ENCODE measurements at places on chromosomes 12 and 14. TPM values are rescaled to one million over a fixed set of nuclear protein-coding genes. Genes with fewer than 3 reads are reported as not detected.

PTPN21 gene
- 31.3 TPM for total RNA-seq

ALDH2 gene
- total RNA-seq = 23.9 TPM

- no peak for DNase-seq
These were observed 7.2 kb upstream of the CCDC197 start for GRCh38 chr14:93989939-93990338.

DNA sequence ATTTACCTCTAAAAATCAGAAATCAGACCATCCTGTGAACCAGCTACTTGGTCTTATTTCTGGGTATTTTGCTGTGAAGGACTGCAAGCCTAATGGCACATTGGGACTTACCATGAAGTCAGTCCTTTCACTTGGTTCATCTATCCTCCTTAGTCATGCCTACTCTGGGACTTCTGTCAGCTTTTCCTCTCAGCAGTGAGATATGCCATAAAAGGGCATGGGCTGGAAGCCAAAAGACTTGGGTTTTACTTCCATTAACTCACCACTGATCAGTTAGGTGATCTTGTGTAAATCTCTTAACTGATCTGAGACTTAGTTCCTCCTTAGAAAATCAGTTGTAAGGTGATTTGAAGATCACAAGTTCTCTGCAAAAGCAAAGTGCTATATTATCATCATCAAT is 116.5 kb downstream of the PAH start:
- DNase-seq = no peak

DNA sequence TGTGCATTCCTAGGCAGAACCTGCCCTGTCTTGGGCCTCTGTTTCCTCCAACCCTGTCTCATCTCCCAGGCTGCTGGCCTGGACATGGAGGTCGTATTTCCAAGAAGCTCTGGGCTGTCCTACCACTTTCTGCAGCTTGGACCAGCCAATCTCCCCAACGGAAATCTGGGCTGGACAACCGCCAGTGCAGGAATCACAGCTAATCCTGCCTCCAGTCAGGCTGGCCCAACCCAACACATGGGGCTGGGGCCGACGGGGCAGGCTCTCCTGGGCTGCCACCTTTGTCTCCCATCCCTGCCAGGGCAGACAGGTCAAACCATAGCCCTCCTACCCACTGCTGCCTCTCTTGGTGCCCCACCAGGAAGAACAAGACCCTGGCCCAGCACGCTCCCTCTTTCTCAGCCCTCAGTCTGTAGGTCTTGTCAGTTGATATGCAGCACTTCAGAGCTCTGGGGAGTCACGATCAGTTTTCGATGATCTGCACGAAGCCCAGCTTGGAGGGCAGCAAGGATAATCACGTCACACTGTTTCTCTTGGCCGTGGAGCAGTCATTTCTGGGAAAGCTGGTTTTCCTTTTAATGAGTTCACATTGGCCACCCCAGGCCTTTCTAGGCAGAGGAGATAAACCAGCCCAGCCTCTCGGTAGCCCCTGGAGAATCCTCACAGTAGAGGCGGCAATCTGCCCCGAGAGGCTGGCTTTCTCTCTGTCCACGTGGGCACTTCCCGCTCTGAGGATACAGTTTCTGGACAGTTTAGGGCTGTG is 195.2 kb upstream of the PRMT8 start:
- DNase-seq = peak; percentile 84
